Stomach (tissue), 19 donors: ENCODE measurements at places on chromosomes 16 and 17. TPM values are rescaled to one million over a fixed set of nuclear protein-coding genes. Genes with fewer than 3 reads are reported as not detected.

C1QTNF8 gene
- polyA plus RNA-seq: not detected

CACNA1H gene
- polyA plus RNA-seq: 14.5 TPM

LGALS9B gene
- polyA plus RNA-seq: 1.3 TPM

STX1B gene
- polyA plus RNA-seq: 1.00 TPM

DNAI2 gene
- polyA plus RNA-seq: not detected

PPP1R1B gene
- polyA plus RNA-seq: 20.9 TPM

HSD3B7 gene
- polyA plus RNA-seq: 4.3 TPM

TMEM94 gene
- polyA plus RNA-seq: 28.5 TPM

SALL1 gene
- 6.3 TPM for polyA plus RNA-seq

DNA sequence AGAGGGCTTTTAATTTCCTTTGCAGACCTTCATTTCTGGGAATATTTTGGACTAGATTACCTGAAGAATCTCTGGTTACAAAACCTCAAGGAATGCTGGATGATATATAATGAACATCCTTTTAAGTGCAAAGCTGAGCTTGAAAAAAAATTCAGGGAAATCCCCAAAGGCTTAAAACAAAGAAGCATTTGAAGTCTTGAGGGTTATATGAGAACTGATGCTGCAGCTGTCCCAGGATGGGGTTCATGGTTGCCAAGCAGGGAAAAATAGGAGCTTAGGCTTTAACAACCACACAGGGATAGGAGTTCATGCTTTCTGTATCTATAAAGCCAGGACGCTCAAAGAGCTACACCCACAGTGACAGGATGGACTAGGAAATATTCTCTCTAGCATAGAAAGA lies 150.4 kb upstream of the IRX5 start:
- no peak overlapping the region for H3K4me3 ChIP-seq
- no peak overlapping the region for H3K27ac ChIP-seq
- DNase-seq: no peak
- H3K4me1 ChIP-seq: no peaks in the 10 kb centered on the region

- H3K4me1 ChIP-seq: no peaks in the 10 kb centered on the region
- no peaks in the 10 kb centered on the region for H3K36me3 ChIP-seq
- H3K4me3 ChIP-seq: no peak overlapping the region
- no peak overlapping the region for H3K27ac ChIP-seq
These were observed 263.9 kb downstream of the MAF start for GRCh38 chr16:79336437-79337229.

- H3K4me3 ChIP-seq: no peak overlapping the region
- H3K36me3 ChIP-seq: no peaks in the 10 kb centered on the region
- no peak overlapping the region for H3K27ac ChIP-seq
- DNase-seq: no peak
- H3K27me3 ChIP-seq: no peaks in the 10 kb centered on the region
These were observed 23.7 kb downstream of the MOSMO start for GRCh38 chr16:22031483-22032083.

DNA sequence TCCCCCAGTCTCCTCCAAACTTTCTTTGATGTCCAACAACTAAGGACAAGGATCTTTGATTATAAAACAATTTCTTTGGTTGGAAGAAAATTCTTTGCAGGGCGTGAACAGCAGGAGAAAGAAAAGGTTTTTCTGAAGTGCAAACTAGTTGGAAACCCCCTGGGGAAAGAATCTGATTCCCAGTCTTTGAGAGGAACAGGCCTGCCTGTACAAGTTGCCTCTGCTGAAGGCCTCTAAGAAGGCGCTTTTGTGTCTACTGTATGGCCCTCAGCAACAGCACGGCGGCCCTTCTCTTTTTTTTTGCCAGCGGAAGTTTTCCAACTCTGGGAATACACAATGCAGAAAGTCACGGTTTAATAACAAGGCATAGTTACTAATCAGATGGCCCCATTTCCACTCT lies 14.0 kb downstream of the RNF43 start:
- H3K36me3 ChIP-seq: no peaks in the 10 kb centered on the region
- H3K4me3 ChIP-seq: no peak overlapping the region
- H3K27ac ChIP-seq: no peak overlapping the region
- H3K4me1 ChIP-seq: peaks cover 5% of the 10 kb centered on the region
- H3K27me3 ChIP-seq: no peaks in the 10 kb centered on the region
- no peak for DNase-seq

GRCh38 chr16:82078125-82078524 lies 43.1 kb downstream of the HSD17B2 start:
- H3K36me3 ChIP-seq: no peaks in the 10 kb centered on the region
- H3K4me1 ChIP-seq: no peaks in the 10 kb centered on the region
- no peak overlapping the region for H3K27ac ChIP-seq
- H3K4me3 ChIP-seq: no peak overlapping the region

- H3K27me3 ChIP-seq: no peaks in the 10 kb centered on the region
- peaks cover 49% of the 10 kb centered on the region for H3K4me1 ChIP-seq
- DNase-seq: no peak
- H3K36me3 ChIP-seq: peaks cover 4% of the 10 kb centered on the region
These were observed 45.4 kb downstream of the CREBBP start for GRCh38 chr16:3835089-3835602.

DNA sequence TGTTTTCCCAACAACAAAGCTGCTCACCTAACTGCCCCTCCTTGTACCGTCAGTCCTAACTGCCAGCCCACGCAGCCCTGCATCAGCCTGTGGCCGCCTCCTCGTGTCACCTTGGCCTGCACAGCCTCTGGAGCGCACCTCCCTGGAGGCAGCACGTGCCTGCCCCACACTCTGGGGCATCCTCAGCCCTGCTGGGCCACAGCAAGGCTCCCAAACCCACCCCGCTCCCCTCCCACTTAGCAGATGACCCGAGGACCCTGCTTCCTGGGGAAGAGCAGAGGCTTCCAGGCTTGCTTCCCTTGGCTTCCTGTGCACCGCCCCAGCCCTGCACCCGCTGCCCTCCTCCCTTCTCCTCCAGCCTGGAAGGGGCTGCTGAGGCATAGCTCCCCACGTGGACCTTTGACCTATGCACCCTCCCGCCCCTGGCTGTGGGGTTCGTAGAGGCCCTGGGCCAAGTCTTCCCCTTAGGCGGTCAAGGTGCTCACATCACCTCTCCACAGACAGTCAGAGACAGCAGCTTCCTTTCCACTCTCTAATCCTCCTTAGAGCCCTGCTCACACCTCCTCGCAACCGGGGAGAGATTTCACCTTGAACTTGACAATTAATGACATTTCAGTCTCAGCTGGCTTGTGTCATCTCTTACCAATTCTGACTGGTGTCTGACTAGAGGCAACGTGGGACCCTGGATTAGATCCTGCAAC lies 115.0 kb downstream of the MGAT5B start:
- H3K36me3 ChIP-seq: no peaks in the 10 kb centered on the region
- H3K4me3 ChIP-seq: no peak overlapping the region
- no peak overlapping the region for H3K27ac ChIP-seq
- H3K27me3 ChIP-seq: peaks cover 10% of the 10 kb centered on the region
- no peaks in the 10 kb centered on the region for H3K4me1 ChIP-seq
- no peak for DNase-seq

- H3K27me3 ChIP-seq: no peaks in the 10 kb centered on the region
- H3K4me1 ChIP-seq: no peaks in the 10 kb centered on the region
- no peak overlapping the region for H3K4me3 ChIP-seq
- no peak for DNase-seq
- no peak overlapping the region for H3K27ac ChIP-seq
These were observed 15.0 kb downstream of the SLC38A8 start for GRCh38 chr16:84027625-84028024.

DNA sequence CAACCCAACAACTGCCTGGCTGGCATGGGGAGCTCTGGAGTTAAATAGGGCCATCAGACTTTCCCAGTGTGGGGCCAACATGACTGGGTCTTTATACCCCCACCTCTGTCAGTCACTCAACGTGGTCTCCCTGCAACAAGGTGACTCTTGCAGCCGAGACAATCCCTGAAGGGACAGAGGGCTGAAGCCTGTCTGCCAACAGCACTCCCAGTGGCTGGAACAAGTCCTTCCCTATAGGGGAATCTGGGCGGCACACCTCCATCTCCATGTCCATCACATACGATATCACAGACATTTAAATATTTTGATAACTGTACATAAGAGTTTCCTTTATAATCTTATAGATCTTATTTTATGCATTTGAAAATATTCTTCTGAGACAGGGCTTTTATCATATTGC lies 4.8 kb upstream of the MAPT start:
- no peak overlapping the region for H3K27ac ChIP-seq
- no peak for DNase-seq
- H3K4me1 ChIP-seq: peaks cover under 1% of the 10 kb centered on the region
- peaks cover 16% of the 10 kb centered on the region for H3K27me3 ChIP-seq
- no peaks in the 10 kb centered on the region for H3K36me3 ChIP-seq

DNA sequence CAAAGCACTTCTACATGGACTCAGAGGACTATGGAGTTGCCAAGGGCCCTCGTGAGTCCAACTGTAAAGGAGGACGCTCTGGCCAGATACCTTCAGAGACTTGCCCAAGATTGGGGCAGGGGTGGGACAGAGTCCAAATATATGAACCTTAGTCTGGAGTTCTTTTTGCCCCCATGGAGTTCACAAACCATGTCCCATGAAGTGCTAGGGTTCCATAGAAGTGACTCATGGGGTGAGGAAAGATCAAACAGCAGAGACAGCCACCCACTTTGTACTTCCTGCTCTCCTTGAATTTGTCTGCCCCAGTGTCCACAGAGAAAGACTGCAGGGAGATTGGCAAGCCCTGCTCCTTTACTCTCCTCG lies 29.0 kb downstream of the SRL start:
- DNase-seq: no peak
- no peak overlapping the region for H3K4me3 ChIP-seq
- H3K27ac ChIP-seq: peak overlapping the region; percentile 63
- H3K36me3 ChIP-seq: no peaks in the 10 kb centered on the region
- no peaks in the 10 kb centered on the region for H3K27me3 ChIP-seq
- no peaks in the 10 kb centered on the region for H3K4me1 ChIP-seq
